CD4-positive, alpha-beta T cell treated with Interleukin-21 for 1 hour (primary cell): ENCODE measurements at places on chromosomes 16 and 17.

- no peak for DNase-seq
These were observed 12.2 kb upstream of the METRNL start for GRCh38 chr17:83067071-83067717.

- no peak for DNase-seq
These were observed 11.0 kb upstream of the CENPT start for GRCh38 chr16:67858500-67858899.

GRCh38 chr17:10843811-10844210 is 5.9 kb upstream of the PIRT start:
- no peak for DNase-seq

DNA sequence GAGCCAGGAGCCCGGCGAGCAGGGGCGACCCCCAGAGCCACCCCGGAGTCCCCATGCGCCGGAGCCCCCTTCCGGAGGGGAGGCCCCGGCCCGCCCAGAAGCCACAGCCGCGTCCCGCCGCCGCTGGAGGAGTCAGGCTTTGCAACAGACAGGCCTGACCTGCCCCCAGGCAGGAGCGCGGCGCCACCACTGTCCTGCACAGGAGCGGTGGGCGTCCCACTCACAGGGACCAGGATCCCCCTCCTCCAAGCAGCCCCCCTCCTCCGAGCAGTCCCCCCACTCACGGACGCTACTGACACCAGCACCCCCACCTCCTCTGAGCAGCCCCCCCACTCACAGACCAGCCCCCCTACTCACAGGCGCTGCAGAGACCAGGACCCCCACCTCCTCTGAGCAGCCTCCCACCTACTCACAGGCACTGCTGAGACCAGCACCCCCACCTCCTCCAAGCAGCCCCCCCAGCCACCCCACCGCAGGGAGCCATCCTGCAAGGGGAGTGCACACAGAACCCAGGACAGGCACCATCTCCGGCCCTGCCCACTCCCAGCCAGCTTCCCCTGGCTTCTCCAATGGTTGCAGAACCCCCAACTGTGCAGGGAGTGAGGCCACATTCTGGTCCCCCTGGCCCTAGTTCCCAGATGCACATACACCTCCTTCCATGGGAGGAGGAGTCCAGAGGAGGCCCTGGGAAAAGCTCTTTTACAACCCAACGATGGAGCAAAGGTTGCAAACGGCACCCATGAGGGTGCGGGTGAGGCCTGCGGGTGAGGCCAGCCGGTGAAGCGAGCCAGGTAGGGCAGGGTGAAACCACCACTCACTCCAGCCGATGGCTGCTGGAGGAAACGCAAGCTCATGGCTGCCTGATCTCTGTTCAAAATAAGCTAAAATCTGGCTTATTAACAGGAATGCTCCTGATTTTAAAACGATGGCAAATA is 69.9 kb downstream of the ABR start:
- no peak for DNase-seq

GRCh38 chr17:44749980-44750318 is 8.8 kb upstream of the ADAM11 start:
- DNase-seq, result no peak

DNA sequence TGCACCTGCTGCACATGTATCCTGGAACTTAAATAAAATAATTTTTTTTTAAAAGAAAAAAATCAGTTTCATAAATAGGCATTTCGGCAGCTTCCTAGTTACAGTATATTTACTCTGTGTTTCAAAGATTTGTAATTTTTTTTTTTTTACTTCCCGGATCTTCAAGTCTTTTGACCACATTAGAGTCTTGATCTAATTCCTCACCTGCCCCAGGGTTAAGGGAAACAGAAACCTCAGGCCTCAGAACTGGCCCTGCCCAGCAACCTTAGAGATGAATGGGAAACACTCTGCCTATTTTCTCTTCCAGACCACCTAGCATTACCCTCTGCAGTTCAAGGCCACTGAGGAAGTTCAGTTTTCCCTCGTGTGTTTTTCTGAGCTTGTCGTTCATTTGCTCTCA is 304.0 kb downstream of the MAF start:
- DNase-seq, result peak; percentile 59

GRCh38 chr16:8848939-8849391 is 19.8 kb downstream of the CARHSP1 start:
- DNase-seq, result no peak
